Left ventricle myocardium inferior (tissue), 1 donor: ENCODE measurements at places on chromosomes 5 and 9. TPM values are rescaled to one million over a fixed set of nuclear protein-coding genes. Genes with fewer than 3 reads are reported as not detected.

CD274 gene
- total RNA-seq, result 14.7 TPM

CMBL gene
- total RNA-seq, result 50.4 TPM

- DNase-seq, result no peak
Measured at GRCh38 chr5:368183-369084, 46.9 kb downstream of the AHRR start.

DNA sequence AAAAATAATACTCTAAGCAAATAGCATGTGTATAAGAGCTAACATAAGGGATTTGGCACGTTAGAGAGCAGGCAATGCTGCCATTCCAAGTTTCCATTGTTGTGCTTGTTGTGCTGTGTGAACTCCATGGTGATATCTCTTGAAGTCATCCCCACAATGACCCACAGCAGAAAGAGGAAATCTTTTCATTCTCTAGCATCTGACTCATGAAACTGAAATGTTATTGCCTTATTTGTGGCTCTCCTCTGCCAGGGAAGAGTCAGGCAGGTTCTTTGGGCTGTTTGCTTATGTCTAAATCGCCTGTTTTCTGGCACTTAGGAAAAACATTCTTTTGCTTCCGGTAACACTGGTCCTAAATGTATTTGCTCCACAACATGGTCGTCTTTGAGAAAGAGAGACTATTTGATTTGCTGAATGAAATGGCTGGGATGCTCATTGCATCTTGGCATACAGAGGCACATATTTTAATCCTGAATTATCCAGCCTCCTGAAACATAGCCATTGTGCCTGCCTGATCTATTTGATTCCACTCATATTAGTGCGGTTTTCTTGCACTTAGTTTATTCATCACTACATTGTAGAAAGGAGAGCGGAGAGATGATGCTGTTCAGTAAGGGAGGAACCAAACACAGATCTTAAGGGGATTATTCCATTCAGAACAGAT lies 188.8 kb downstream of the CSNK1G3 start:
- no peak for DNase-seq

- DNase-seq, result no peak
Measured at GRCh38 chr5:90888511-90889324, 330.1 kb downstream of the ADGRV1 start.
